ENCODE measurements at places on chromosomes 11 and 22.

DNA sequence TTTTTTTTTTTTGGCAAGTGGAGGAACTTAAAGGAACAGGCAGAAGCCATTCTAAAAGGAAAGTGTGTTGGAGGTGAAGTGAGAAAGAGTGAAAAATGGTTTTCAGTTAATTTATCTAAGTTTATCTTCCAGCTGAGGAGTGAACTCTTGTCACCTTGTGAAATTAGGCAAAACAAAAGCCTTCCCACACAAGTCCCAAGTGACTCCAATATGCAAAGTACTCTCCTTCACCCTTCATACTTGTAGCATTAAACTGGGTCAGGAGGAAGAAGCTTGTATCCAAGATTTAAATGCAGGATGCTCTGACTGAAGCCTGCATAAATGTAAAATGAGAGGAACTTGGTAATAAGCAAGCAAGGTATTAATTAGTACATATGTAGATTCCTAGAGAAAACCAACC, 796.8 kb downstream of the DLG2 start:
- DNase-seq, result no peak

GRCh38 chr22:45510376-45511232, 7.9 kb downstream of the FBLN1 start:
- DNase-seq, result no peak

DNA sequence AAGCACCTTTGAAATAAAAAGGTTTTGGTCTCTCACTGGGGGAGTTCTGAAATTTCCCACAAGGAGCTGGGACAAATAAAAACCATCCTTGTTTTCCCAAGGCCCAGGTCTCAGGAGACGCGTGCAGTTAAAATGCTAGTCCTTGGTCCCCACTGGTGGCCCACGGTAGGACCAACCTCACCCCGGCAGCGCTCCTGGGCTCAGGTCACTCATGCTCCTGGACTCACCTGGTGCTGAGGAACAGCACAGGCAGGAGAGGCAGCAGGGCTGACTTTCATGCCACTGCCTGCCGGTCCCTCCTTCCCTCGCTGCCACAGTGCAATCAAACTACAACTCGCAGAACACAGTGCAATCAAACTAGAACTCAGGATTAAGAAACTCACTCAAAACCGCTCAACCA, 356.8 kb upstream of the CCDC179 start:
- DNase-seq, result no peak

DNA sequence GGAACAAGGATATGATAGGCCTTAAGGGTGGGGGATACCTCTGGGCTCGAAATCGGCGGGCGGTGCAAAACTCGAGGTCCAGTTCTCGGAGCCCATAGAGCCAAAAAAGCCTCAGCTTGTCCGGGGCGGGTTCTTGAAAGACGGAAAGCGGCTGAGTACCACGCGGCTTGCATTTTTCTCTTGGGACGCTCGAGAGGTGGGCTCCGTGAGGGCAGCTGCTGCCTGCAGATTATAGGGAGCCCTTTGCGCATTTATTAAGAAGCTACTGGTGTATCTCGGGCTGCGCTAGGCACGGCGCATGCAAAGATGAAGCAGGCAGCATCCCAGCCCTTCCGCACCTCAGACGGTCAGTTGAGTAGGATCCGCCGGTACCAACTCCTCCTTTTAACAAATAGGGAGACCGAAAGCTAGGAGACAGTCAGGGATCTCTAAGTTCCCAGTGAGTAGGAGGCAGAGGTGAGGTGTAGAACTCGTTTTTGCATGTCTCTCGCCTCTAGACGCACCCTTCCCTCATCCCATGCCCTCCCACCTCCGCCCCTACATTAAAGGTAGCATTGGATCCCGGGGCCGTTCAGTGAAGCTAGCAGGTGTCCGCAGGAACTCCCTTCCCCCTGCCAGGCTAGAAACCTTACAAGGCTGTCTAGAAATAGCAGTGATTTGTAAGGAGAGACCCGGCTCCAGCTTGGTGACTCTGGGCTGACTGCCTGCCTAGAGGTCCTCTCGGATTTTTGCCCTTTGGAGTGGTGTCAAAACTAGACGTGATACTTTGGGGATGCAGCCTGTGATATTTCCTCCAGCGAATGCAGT, 768 bp downstream of the LDHA start:
- peak; percentile 34 for DNase-seq

DNA sequence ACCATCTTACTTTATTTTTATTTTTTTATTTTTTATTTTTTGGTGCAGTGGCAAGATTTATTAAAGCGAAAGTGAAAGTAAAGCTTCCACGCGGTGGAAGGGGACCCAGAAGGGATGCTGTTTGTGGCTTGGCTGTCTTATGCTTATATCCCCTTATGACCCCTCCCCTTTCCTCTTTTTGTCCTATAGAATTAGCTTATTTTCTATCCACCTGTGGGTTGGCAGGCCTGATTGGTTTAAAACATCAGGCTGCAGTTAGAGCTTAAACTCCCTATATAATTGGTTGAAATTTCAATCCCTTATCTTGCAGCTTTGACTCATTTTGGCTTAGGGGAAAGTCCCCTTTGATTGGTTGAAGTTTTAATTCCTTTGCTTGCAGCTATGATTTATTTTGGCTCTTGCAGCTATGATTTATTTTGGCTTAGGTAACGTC, 50.5 kb downstream of the NNMT start:
- DNase-seq, result no peak

- DNase-seq, result no peak
Observed at GRCh38 chr22:28442264-28442710, 237.4 kb downstream of the TTC28 start.

GRCh38 chr22:45518136-45518535, 15.5 kb downstream of the FBLN1 start:
- DNase-seq, result no peak

DNA sequence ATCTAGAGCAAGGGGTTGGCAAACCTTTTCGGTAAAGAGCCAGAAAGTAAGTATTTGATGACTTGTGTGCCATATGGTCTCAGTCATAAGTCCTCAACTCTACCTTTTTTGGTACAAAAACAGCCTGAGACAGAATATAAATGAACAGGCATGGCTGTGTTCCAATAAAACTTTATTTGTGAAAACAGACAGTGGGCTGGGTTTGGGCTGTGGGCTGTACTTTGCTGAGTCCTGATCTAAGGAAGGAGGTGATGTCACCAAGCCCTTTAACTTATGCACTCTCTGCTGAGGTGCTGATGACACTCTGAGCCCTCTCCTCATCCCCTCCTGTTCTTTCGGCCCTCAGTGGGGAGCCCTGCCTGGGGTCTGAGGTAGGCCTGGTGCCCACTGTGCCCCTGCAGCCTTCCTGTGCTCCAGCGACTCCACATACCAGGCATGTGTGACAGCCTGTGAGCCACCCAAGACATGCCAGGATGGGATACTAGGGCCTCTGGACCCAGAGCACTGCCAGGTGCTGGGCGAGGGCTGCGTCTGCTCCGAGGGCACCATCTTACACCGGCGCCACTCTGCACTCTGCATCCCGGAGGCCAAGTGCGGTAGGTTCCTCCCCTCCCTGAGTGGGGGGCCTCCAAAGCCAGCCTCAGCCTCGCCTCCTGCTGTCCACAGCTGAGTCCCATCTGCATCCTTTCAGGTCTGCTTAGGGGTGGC, 85.9 kb upstream of the MYOD1 start:
- DNase-seq, result no peak

GRCh38 chr11:124384399-124384798, at the start of gene OR8B2:
Gene OR8B2, minus strand, starts transcription at chr11:124384499. Its CDS starts 1,156 bp downstream, at chr11:124383343.
- no peak for DNase-seq

GRCh38 chr11:46296528-46297448, 19.3 kb downstream of the CREB3L1 start:
- DNase-seq, result no peak

DNA sequence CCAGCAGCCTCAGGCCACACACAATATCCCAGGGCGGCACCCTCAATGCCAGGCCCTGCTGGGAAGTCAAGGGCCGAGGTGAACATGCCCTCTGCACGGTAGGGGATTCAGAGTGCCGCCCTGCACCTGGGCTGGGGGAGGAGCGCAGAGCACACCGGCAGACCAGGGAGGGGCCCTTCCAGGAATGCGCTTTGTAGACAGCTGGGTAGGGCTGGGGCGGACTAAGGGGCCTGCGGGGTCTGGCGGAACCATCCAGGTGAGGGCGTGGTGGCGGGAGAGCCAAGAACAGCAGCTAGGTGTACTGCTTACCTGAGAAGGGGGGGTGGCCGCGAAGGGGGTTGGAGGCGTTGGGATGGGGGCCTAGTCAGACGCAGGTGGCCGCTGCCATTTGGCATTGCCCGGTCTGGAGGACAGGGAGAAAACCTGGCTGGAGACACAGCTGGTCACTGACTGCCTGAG, 26.0 kb downstream of the DUSP8 start:
- DNase-seq, result no peak

DNA sequence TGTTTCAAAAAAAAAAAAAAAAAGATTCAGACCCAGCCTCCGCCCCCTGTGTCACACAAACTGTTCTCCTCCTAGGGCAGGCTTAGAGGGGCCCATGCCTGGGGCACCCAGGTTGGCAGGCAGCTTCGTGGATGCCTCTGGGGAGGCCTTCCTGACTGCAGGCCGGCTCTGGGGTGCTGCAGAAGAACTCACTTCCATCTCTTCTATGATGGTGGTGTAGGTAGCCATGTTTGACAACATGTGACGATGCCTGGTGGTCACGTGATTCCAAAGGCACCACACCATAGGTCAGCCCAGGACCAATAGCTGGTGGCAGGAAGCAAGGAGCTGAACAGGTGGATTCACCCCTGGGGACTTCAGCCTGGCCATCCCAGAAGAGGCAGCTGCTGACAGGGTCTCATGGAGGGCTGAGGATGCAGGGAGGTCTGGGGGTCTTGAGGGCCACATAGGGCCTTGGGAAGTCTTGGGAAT, 24.1 kb upstream of the CELSR1 start:
- no peak for DNase-seq

- no peak for DNase-seq
Observed at GRCh38 chr11:130886704-130887103, 29.6 kb downstream of the SNX19 start.

- DNase-seq, result no peak
Observed at GRCh38 chr11:77747381-77747969, 73.0 kb downstream of the RSF1 start.

GRCh38 chr22:44068422-44069191, 44.5 kb downstream of the PARVB start:
- DNase-seq, result no peak

- DNase-seq, result no peak
Observed at GRCh38 chr11:24932110-24933000, 435.5 kb downstream of the LUZP2 start.

DNA sequence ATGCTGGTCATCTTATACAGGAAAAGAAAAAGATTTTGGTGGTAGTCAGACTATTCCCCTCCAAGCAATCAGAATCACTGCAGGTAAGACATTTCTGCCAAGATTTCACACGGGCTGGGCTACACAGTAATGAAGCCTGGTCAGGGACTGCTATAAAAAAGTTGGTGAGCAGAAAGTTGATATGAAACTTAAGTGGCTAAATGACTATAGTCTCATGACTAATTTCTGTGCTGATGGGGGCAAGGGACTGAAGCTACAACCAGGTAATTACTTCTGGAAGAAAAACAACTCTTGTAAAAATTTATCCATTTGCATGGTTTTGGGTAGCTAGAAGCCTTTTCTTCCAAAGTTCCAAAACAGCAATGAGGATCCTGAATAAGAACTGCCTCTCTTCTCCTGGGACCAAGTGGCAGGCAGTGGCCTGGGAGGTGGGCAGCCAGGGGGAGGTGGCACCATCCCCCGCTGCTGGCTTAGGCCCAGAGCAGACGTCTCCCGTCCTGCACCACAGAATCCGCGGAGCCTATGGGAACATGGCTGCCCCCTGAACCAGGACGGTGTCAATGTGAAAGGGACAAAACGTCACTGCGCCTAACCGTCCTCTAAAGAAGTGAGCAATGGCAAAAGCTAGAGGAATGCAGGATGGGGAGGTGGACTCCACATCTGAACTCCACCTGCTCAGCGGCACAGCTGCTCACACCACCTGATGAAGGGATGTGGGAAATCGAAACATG, 122.6 kb upstream of the LMO1 start:
- no peak for DNase-seq

- DNase-seq, result peak; percentile 51
Observed at GRCh38 chr11:67613960-67614715, 7.4 kb downstream of the NDUFV1 start.

DNA sequence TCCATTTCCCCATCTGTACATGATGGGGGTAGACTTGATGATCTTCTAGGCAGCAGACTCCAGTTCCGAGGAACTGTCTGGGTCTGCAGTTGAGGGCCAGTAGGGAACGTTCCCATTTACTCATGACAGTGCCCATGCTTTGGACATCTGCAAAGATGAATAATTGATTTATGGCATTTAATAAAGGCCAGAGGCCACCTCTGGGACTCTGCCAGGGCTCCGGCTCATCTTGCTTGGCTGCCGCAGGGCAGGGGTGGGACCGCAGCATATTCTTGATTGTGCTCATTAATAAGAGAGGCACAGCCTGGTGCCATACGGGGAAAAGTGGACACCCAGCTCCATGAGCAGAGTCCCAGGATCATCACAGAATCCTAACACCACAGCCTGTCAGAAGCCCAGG, 28.1 kb upstream of the KLHL35 start:
- DNase-seq, result no peak

DNA sequence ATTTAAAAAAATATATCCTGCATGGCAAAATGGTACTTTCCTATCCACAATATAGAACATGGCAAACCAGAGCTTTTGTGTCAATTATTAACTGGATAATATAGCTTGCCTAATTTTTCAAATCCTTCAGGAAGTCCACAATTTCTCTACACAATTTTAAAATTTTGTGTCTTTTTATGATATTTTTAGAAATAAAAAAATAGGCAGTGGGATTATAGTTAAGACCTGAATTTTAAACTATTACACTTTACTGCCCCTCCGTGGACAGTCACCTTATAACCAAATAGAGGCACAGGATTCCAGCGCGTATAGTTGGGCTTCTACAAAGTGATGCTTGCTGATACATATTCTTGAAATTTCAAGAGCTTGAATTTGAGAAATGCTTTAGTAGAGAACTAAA, 2.1 kb upstream of the DMC1 start:
- DNase-seq, result no peak

DNA sequence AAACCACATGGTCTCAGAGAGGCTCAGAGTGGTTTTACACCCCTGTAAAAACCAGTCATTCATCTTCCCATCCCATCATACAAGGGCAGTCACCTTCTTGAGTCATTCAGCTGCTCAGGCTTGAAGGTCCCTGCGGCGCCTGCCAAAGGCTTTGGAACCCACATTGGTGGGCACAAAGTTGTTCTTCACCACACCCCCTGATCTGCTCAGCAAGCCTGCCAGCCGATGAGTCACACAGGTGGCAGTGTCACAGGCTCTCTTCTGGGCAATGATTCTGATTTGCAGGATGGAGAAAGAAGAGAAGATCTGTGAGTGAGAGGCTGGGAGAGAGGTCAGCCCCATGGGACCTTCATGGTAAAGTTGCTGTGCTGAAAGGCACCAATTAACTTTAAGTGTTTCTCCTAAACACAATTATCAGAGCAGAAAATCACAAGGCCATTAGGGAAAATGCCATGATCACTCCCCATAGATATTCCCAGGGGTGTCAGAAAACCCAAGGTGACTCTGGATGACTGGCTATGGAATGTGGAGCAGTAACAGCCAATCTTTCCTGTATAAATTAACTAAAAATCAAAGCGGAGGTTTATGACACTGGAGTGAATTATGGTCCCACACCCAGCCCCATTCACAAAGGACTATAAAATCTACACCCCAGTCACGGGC, 4.4 kb downstream of the CALCA start:
- no peak for DNase-seq

- DNase-seq, result no peak
Observed at GRCh38 chr11:80745416-80745815, 1304.6 kb upstream of the TENM4 start.

All from NCI-H2029 (cell line).